ENCODE measurements at places on chromosomes 4 and X. TPM values are rescaled to one million over a fixed set of nuclear protein-coding genes. Genes with fewer than 3 reads are reported as not detected.

CTAG1A gene
- not detected for total RNA-seq

GCNA gene
- 1.7 TPM for total RNA-seq

CPE gene
- 2.3 TPM for total RNA-seq

GAB3 gene
- total RNA-seq, result 0.75 TPM

KDM6A gene
- total RNA-seq, result 10.7 TPM

DTHD1 gene
- not detected for total RNA-seq

STAP1 gene
- total RNA-seq, result not detected

RHOXF2 gene
- total RNA-seq, result not detected

TNIP2 gene
- total RNA-seq, result 46.3 TPM
